ENCODE measurements at places on chromosomes 5 and 9.
A peak's percentile ranks its signal among the peaks of the same experiment; 100 is the strongest.

GRCh38 chr5:67098656-67099055 lies 97.9 kb downstream of the CD180 start:
- DNase-seq, result no peak

DNA sequence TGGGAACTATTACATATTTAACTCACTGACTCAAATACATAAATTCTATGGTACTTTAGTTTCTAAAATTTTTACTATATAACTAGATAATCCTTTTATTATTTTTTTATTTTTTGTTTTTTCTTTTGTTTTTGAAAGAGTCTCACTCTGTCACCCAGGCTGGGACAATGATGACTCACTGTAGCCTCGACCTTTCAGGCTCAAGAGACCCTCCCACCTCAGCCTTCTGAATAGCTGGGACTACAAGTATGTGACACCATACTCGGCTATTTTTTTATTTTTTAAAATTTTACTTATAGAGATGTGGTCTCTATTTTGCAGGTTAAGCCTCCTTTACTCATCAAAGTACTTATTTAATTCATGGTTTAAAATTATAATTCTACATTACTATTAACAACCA lies 92.2 kb upstream of the SLCO4C1 start:
- no peak for DNase-seq

DNA sequence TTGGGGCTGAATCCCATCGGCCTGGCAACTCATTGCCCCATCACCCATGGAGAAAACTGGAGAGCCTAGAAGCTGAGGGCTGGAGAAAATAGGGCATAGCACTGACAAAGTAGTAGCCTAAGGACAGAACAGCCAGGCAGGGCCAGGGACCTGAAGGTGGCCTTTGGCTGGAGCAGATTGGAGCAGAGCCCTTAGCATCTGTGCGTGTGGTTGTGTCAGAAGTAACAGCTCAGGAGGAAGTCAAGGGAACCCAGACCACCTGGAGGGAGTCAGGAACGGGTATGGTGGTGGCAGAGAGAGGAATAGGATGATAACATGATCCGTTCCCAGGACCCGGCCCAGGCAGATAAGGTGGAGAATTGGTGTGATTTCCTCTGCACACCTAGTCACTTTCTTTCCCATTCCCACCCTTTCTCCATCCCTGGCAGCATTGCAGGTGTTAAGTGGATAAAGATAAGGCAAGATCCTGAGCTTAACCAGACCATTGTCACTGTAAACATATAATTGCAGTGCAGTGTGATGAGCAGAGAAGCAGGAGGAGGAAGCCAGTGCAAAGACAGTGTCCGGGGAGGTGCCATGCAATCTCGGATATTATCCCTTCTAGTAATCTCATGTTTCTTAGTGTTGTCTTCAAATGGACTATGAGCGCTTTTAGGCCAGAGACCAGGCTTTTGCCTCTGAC lies 67.0 kb downstream of the NDFIP1 start:
- no peak for DNase-seq

DNA sequence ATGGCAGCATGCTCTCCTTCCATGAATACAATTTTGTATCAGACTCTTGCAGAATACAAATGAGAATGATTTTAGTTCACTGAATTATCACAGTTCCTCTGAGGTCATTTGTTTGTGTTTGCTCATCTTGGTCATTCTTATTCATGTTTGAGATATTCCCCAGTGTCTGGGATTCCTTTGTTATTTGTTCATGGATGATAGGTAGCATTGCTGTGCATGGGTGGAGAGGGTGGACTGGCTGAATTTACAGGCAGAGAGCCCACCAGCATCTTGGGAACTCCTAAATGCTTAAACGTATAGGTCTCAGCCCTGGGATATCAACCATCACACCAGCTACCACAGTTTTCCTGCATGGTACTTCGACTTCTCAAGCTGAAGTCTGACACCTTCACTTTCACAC lies 459.8 kb downstream of the CCDC171 start:
- no peak for DNase-seq

DNA sequence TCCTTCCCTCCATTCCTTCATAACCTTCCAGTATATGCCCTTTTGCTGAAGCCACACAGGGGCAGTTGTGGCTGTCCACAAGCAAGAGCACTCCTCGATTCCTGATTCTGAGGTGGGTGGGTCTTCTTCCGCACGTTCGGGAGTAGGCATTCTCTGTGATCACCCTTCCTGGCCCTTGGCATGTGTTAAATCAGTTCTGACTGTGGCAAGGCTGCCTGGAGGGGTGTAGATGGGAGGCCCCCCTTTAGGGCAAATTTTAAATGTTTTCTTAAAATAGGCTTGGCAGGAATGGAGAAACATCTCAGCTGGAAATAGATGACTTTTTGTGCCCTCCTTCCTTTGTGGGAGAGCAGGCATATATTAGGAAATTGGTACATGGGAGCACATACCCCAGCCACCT lies 3.1 kb downstream of the AGXT2 start:
- no peak for DNase-seq

DNA sequence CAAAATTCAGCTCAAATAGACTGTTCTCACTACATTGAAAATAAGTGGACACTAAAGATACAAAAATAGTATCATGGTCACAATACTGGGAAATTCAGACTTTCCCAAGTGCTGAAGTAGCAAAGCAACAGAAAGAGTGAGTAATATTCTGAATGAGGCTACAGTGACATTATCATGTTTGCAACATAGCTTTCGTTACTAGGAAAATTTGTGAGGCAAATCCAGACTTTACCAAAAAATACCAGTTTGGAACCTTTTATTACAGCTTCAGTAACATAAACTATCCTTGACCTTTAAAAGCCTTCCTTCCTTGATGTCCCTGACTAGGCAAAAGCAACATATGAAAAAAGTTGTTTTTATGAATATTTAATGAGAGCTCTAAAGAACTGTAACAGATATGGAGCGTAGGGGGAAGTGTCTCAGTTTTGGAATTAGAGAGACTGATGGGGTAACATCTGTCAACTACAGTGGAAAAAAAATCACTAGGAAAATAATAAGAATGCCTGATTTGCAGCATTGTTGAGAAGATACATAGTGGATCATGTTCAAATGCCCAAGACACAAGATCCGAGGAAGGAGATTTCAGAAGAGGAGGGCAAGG lies 312.9 kb downstream of the ADGRV1 start:
- DNase-seq, result no peak

DNA sequence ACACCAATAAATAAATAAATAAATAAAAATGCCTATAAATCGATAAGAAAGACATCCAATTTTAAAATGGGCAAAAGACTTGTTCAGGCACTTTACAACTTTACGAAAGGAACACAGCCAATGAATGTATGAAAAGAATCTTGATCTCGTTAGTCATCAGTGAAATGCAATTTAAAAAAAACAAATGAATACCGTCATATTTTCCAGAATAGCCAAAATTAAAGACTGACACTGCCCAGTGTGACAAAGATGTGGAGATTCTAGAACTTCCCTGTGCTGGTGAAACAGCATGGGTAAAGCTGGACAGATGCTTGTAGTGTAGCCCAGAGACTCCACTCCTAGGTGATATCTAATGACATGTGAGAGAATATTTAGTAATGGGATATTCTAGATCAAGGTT lies 127.1 kb downstream of the GOLPH3 start:
- DNase-seq, result no peak

GRCh38 chr9:120307599-120307998 lies 272.4 kb downstream of the CDK5RAP2 start:
- DNase-seq, result no peak

- DNase-seq, result peak; percentile 77
These were observed 171.3 kb downstream of the GDNF start for GRCh38 chr5:37668524-37669047.

DNA sequence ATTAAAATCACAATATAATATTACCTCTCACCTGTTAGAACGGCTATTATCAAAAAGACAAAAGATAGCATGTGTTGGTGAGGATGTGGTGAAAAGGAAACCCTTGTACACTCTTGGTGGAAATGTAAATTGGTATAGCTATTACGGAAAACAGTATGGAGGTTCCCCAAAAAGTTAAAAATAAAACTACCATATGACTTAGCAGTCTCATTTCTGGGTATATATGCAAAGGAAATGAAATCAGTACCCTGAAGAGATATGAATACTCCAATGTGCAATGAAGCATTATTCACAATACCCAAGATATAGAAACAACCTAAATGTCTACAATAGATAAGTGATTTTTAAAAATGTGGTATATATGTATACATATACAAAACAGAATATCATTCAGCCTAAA lies 199.9 kb downstream of the SNX18 start:
- no peak for DNase-seq

DNA sequence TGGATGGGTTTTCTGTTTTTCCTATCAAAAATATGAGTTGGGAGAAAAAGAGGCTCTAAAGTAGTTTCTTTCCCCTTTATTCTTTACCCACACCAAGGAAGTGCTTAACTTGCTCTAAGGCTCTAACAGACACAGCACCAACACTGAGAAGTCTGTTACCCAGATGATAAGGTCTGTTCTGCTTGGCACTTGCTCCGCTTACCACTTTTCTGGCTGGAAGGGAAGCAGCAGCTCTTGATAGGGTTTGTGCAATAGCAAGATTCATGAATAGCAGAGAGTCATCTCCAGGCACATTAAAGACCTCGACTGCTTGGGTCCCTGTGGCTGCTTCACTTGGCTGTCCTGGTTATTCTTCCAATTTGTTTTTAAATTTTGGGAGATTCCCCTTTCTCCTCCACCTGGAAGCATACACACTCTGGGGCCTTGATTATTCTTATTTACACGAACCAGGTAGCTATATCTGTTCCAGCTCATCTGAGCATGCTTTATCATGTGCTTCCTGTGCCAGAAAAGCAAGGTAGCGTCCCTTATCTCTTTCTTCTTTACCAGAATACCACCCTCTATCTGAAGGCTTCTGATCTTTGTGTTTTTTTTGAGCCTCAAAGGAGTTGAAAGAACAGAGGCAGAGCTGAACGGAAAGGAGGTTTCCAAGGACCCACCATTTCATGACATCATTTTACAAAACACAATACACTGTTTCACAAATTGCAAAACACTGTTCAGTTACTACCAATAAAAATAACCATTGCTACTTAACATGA lies 24.8 kb downstream of the PPP3R2 start:
- DNase-seq, result no peak

- DNase-seq, result no peak
These were observed 165.0 kb downstream of the SYK start for GRCh38 chr9:90966480-90967144.

- DNase-seq, result peak; percentile 75
These were observed 72.3 kb upstream of the NIPAL4 start for GRCh38 chr5:157387683-157388093.

- DNase-seq, result no peak
These were observed 375.9 kb downstream of the ARRDC3 start for GRCh38 chr5:91007251-91007650.

- DNase-seq, result no peak
These were observed 448.3 kb downstream of the NTRK2 start for GRCh38 chr9:85117831-85118230.

DNA sequence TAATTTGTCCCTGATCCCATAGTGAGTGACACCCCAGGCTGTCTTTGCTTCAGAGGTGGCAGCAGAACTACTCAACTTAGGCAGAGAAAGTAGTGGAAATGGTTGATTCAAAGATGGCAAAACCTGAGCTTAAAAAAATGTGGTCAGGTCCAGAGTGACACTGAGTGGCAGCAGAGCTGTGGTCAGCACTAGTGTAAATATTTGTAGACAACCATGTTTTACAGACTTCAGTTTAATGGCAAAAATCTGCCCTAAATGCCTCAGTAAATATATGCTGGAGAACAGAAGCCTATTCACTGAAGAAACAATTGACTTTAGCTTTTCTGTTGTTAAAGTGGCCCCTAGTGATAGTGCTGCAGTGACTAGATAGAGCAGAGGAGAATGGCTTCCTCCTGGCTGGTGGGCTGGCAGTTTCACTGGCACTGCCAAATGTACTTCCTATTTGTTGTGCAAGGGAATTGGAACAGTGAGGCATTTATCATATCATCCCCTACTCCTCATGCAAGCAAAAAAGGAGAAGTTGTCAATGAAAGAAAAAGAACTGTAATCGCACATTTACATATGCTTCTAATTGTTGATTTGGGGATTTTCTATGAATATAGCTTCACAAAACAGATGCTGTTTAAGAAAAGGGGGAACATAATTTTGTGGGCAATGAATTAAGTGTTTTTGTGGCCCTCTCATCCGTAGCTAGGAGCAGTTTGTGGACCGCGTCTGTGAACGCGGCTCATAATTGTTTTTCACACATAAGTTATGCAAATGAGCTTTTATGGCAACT lies 12.0 kb downstream of the PBX3 start:
- DNase-seq, result no peak

- no peak for DNase-seq
These were observed 124.0 kb upstream of the PPP1R26 start for GRCh38 chr9:135355521-135356011.

DNA sequence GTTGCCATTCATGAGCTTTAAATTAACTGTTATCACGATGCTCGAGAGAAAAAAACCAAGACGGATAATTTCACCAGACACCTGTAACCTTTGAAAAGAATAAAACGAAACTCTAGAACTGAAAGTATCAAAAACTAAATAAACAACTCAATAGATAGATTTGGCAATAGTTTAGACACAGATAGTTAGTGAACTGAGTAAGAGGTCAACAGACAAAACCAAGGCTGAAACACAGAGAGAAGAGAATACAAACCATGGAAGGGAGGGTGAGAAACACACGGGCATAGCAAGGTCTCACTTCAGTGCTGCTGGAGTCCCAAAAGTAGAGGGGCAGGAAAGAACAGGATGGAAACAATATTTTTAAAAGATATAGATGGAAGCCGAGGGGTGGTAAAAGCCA lies 3.3 kb upstream of the OR2V1 start:
- DNase-seq, result no peak

DNA sequence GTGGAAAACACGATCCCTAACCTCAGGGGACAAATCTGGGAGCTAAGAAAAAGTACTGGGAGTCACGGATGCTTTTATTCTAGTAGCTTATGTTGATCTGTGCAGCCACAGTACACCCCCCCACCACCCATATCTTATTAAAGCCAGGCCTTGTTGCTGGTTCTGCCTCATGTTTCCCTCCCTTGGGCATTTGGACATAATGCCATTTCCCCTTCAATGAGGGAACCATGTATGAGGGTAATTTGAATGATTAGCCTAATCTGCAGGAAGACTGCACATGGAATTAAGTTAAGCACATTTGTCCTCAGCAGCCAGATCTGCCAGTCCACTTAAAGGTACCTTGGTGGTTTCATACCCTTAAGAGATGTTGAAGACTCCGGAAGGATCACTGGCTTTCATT lies 102.0 kb downstream of the ARHGAP26 start:
- DNase-seq, result no peak

GRCh38 chr5:97568382-97568781 lies 385.3 kb upstream of the RIOK2 start:
- DNase-seq, result no peak

DNA sequence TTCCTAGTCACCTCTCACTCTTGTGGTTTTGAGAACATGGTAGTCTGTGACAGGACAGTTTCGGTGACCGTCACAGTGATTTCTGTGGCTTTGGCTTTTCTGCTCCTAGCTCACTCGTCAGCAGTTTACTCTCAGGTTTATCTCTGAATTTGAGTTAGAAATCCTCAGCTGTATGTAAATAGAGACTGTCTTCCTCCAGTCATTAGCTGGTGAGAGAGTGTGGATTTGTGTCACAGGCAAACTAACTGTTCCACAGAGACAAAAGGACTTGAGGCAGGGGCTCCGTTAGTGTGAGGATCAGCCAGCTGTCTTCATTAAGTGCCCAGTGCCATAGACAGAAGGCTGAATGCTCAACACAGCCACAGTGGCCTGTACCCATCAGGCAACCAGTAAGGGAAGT lies 131.4 kb downstream of the CD180 start:
- no peak for DNase-seq

GRCh38 chr9:33908749-33909148 lies 91.8 kb downstream of the UBE2R2 start:
- no peak for DNase-seq

GRCh38 chr9:14183001-14183400 lies 130.9 kb downstream of the NFIB start:
- DNase-seq, result no peak

GRCh38 chr5:159933531-159934485 lies 17.5 kb downstream of the ADRA1B start:
- no peak for DNase-seq

All from fibroblast of the conjunctiva (primary cell).